Activated CD4-positive, alpha-beta T cell treated with anti-CD3 and anti-CD28 coated beads for 48 hours (primary cell): ENCODE measurements at places on chromosomes 12 and 14.
A peak's percentile ranks its signal among the peaks of the same experiment; 100 is the strongest.

- no peak for DNase-seq
These were observed 19.2 kb upstream of the DYNC1H1 start for GRCh38 chr14:101945171-101945570.

- DNase-seq: no peak
These were observed 204.9 kb downstream of the TMX1 start for GRCh38 chr14:51445001-51445390.

DNA sequence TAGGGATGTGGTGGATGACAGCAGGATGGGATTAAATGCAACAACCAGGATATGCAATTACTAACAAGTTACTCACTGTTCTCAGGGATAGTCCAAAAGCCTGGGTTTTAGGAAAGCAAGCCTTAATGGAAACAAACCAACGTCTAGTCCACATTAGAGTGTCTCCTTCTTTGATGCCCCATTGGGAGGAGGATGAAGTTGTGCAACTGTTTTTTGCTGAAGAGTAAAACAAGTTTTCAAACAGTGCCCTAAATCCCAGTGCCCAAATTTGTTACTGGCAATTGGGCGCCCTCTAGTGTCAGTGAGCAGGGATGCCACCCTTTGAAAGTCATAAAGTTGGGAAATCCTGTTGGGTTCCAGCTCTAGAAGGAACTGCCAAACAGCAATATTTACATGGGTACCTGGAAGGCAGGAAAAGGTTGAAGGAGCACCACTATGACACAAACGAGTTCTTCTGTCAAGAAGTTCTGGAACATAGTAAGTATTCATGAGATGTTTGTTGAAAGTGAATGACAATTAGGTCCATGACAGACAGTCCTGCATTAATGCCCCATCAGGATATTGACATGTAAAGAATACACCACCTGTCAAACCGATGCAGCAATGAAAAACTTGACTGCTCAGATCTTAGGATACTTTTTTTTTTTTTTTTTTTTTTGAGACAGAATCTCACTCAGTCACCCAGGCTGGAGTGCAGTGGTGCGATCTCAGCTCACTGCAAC, 11.1 kb upstream of the DPF3 start:
- DNase-seq: peak; percentile 63

- no peak for DNase-seq
These were observed 30.1 kb upstream of the CAND1 start for GRCh38 chr12:67239061-67239460.

DNA sequence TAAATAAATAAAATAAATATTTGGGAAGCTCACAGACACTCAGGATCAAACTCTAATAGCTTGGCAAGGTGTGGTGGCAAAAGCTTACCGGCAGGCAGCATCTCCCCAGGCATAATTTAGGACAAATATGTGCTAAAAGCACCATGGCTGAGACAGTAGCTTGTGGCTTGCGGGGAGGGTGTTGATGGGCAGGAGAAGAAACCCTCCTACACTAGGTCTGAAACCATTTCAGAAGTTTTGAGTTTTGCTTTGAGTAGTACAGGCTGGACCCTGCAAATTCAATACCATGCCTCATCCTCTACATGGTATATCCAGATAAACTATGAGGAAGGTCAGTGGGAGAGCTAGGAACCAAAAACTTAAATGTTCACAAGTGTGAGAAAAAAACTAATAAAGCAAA, 33.1 kb downstream of the MAP3K9 start:
- no peak for DNase-seq

DNA sequence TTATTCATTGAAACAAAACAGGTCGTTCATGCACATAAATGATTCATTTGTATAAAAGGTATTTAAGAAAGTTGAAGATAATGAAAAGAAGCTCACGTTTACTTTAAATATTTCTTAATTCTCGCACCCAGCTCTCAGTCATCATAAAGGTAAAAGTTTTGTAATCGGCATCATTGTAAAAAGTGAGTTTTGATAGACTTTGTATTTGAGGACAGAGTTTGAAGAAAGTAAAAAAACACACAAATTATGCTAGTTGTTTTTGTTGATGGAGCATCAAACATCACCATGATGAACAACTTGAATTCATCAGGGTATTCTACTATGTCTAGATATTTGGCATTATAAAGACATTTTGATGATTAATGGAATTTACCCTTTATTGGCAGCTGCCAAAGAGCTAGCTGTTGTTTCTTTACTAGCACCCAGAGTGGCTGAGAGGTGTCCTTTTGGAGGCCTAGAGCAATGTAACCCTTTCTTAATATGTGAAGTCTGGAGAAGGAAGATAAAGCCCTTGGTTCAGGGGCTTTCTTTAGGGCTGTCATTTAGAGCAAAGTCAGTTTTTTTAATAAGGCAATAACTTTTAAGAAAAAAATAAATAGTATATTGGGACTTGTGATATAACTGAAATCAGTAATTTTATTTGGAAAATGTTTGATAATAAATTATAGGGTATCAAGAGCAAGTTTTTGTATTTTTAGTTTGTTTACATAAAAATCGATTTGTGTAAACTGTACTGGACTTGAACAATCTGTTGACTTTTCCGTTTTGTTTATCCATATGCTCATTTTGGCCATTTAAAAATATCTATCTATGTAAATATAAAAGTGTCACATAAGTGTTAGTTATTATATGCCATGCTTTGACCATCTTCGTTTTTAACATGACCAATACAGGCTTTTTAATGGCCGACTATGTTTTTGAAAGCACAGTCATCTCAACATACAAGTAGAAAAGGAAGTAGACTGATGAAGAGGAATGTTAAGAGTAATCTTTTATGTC, 7.4 kb downstream of the GLRX5 start:
- DNase-seq: no peak

- DNase-seq: no peak
These were observed 543.2 kb upstream of the TBX3 start for GRCh38 chr12:115227137-115227615.

DNA sequence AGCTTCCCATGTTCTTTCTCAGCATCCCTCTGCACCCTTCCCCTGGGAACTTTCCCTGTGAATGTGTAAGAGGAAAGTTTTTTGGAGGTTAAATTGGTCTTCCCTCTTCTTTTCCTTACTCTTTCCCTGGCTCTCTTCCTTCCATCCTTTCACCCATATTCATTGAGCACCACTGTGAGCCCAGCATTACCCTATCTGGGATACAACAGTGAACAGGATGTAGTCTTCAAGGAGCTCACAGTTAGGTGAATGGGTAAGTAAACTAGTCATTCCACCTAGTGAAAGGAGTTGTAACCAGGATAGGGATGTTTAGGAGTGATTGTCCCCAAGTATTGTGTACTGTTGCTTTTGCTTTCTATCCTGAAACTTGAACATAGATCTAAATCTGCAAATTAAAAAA, 123.8 kb downstream of the MYRFL start:
- no peak for DNase-seq

DNA sequence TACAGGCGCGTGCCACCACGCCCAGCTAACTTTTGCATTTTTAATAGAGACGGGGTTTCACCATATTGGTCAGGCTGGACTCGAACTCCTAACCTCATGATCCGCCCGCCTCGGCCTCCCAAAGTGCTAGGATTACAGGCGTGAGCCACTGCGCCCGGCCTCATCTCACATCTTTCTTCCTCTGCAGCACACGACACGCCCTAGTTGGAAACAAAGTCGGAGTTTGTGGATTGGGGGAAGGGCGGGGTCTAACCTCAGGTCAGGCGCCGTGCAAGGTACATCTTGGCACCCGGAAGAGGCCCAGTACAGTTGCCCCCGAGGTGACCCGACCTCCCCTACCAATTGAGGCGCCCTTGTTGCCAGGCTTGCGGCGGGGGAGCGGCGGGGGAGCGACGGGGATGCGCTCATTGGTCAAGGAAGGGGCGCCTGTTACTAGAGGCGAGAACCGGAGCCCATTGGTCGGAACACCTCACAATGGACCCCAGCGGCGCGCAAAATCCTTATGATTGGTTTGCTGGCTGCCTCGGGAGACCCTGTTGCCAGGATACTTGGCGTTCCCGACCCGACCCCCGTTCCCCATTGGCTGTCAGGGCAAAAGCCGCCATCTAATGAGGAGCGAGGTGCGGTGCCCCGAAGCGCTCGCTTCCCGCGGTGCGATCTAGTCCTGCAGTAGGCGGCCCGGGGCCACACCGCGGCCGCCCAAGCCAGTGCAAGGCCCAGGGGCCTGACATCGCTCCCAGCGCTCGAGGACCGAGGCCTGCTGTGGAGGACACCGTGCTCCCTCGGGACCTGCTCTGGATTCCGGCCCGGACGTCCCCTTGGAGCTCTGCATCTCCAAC, at the start of gene REC8:
Gene REC8 (plus strand): TSS at position 659 of the 839 bp plus-strand sequence. CDS start 473 bp downstream, outside the sequence.
- peak; percentile 80 for DNase-seq

DNA sequence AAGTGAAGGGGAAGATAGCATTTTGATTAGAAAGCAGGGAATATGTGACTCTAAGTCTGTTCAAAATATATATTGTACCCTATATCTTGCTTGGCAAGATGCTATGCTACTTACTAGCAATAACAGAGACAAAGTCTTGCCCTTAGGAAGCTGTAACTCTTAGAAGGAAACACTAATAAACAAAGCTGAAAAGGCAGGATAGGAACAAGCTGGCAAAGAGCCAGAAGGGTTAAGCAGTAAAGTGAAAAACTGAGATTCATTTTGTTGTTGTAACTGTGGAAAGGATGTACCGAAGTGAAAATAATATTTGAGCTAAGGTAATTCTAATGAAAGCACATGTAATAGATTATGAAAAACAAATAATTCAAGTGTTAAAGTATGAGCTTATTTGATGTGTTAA, 527.1 kb upstream of the FLRT2 start:
- no peak for DNase-seq

GRCh38 chr14:39469094-39469710, 37.0 kb upstream of the FBXO33 start:
- peak; percentile 50 for DNase-seq

GRCh38 chr12:42432517-42433140, 106.7 kb downstream of the PPHLN1 start:
- no peak for DNase-seq

GRCh38 chr14:90849787-90850444, 33.7 kb upstream of the TTC7B start:
- DNase-seq: no peak

- DNase-seq: no peak
These were observed 190.5 kb upstream of the GSC start for GRCh38 chr14:94960285-94961001.

DNA sequence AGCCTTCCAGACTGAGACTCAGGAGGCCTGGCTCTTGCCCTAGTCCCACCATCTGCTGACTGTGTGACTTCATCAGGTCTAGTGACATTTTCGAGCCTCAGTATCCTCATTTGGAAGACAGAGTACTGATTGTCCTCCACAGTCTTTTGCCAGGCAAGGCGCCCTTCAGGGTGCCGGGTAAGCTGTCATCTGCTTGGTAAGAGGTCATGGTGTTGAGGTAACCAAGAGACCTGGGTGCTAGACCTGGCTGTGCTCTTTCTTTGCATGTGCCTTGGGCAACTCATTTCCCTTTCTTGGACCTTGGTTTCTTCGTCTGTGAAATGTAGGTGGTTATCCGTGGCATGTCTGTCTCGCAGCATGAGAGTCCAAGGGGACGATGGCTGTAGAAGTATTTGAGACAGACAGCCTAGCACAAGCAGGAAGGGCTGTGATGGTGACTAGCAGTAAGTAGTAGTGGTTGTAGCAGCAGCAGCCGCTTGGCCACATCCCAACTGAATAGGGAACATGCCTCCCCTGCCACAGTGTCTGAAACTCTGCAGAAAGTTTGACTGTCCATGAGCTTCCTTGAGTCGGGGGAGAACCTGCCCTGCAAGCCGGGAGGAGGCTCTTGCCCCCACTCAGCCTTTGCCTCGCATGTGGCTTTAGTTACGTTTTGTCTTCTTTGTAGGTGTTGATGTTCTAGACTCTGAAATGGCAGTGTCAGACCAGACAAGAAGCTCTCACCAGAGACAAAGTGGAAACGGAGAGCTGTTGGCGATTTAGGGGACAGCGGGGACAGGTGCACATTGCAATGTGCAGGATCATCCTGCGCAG, 40.3 kb downstream of the EVL start:
- DNase-seq: no peak

- no peak for DNase-seq
These were observed 6.0 kb downstream of the TMEM260 start for GRCh38 chr14:56585461-56586084.

- no peak for DNase-seq
These were observed 12.3 kb downstream of the TNFAIP2 start for GRCh38 chr14:103135333-103136260.

GRCh38 chr12:25262389-25263074, 11.8 kb upstream of the KRAS start:
- DNase-seq: no peak
